Activated naive CD8-positive, alpha-beta T cell treated with anti-CD3 and anti-CD28 coated beads for 36 hours (primary cell): ENCODE measurements at places on chromosomes 2 and 18. TPM values are rescaled to one million over a fixed set of nuclear protein-coding genes. Genes with fewer than 3 reads are reported as not detected.

GRCh38 chr18:59249199-59249774, 24.0 kb downstream of the RAX start:
- peak; percentile 17 for DNase-seq

DNA sequence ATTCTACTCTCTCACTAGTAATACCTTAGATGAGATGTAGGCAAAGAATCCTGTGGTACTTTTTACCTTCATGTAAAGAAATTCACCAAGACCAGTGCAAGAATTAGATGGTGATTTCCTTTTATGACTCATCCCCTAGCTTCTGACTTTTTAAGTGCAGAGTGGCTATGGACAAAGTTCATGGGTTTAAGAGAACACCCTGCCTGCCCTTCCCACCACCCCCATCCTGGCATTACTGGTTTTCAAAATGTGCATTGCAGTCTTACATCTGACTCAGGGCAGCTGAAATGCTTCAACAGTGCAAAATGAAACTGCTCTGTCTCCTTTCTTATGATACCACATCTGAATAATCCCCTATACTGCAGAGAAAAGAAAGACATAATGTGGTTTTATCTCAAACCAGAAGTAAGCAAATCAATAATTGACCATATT, 22.6 kb downstream of the MAIP1 start:
- peak; percentile 39 for DNase-seq

DNA sequence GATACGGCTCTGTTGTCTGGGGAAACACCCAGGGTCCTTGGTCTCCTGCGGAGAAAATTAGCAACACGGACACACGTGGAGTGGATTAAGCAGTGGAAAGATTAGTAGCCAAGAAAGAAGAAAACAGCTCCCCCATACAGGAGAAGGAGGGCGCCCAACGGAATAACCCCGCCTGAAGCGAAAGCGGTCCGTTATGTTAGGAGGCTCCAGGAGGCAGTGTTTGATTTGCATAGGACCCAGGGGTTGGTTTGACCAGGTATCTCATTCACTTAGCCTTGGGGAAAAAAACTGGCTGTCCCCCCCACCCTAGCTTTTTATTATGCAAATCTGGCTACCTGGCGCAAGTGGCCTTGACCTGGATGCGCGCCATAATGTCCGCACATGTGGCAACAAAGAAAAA, 170.1 kb upstream of the KYNU start:
- no peak for DNase-seq

- DNase-seq, result no peak
These were observed 8.5 kb downstream of the HS6ST1 start for GRCh38 chr2:128310094-128310716.

GRCh38 chr2:38394903-38395341, 17.8 kb upstream of the ATL2 start:
- no peak for DNase-seq

DNA sequence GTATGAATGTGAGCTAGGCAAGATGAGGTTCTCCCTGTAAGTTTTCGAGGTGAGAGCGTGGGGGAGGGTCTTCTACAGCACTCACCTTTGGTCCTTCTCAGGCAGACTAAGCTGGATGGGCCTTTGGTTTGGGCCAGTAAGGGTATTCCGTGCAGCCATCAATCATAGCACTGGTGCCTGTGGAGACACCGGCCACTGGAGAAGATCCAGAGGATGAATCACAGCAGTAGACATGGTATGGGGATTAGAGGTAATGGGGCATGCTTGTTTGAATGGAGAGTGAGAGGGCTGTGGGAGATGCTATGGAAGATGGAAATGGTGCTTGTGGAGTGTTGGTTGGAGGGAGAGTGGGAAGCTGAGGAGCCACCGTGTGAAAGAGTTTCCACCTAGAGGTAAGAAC, 16.1 kb downstream of the MAPRE3 start:
- no peak for DNase-seq

DNA sequence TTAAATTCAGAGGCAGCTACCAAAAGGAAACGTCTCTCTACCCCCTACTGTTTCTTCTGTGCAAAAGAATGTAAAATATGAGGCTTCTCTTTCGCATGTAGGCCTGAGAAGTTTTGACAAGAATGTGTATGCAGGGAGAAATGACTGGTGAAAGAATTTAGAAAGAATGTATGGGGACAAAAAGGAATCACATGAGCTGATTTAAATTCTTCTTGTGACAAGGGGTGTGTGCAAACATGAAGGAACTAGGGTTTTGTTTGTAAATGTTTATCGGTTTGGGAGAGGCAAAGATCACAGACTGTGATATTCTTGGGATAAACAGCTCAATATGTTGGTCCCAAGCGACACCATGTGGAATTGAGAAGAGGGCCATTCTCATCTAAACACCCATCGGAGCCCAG, 345.2 kb upstream of the VRK2 start:
- DNase-seq, result no peak

DNA sequence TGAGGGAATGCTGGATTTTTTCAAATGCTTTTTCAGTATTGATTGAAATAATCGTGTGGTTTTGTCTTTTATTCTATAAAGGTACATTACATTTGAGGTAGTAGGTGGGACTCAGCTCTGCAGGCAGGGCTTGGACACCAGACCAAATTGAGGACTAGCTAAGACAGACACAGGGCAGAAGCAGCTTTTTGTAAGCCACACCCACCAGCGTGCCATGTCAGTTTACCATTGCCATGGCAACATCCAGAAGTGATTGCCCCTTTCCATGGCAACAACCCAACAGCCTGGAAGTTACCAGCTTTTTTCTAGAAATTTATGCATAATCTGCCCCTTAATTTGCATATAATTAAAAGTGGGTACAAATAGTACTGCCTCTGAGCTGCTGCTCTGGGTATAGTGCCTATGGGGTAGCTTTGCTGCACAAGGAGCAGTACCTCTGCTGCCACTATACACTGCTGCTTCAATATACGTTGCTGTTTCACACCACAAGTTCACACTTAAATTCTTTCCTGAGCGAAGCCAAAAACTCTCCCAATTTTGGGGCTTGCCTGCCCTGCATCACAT, 23.6 kb upstream of the VWA3B start:
- no peak for DNase-seq

DNA sequence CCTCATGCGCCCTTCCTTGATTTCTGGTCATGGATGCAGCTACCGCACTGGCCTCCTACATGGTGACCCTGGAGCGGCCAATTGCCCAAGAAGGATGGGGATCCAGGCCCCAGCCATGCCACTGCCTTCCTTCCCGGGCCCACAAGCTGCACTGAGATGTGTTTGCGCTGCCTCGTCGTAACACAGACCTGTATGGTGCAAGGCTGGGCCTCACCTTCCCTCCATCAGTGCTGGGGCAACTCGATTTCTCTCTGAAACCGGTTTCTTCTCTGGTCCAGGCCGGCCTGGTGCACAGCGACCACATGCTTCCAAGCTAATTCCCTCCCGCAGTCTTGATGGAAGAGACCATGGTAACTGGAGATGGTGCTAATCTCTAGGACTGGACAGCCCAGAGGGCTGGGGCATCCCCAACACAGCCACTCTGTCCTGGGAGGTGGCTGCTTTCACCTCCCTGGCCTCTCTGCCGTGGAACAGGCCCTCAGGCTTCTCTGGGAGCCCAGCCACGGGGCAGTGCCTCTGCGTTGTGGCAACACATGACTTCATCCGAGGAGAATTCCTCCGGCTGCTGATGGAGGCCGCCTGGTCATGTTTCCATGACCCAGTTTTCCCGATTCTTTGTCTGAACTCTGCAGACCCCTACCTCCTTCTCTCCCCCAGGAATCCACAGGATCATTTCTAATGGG, 184.2 kb downstream of the GLI2 start:
- no peak for DNase-seq

DNA sequence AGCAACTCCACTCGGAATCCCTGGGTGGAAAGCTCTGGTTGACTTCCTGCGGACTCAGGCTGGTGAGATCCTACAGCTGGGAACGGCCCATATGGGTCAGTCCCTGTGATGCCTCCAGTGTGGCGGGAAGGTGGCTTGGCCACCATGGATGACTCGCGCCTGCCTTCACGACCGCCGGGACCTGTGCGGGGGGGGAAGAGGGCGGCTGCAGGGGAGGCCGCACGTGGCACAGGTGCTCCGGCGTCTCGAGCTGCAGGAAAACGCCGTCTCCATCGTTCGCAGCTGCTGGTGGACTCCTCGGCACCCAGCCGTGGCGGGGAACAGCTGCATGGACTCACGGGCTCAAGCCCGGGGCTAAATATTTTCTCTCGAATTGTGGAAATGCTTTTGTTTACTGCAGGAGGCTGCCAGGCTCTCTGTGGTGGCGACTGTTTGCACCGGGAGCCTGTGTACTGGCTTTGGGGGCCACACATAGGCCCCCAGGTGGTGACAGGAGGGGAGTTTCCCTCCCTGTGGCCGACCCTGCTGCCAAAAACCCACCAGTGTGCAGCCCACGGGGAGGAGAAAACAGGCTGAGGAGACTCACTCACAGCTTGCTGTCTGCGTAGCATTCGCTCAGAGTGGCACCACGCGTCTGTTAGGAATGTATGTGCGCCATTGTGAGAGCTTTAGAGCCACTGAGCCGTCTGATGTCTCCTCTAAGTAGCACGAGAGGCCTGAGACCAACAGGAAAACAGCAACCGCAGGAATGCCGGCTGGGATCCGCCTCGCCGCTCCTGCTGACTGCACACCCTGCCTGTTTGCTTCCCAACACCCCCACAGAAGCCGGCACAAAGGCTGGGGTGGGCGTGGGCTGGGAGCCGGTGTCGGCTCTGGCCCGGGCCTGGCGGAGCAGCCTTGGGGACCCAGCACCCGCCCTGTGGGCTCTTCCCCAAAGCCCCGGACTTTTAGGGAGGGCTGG, 89.2 kb downstream of the NFATC1 start:
- DNase-seq, result no peak

DNA sequence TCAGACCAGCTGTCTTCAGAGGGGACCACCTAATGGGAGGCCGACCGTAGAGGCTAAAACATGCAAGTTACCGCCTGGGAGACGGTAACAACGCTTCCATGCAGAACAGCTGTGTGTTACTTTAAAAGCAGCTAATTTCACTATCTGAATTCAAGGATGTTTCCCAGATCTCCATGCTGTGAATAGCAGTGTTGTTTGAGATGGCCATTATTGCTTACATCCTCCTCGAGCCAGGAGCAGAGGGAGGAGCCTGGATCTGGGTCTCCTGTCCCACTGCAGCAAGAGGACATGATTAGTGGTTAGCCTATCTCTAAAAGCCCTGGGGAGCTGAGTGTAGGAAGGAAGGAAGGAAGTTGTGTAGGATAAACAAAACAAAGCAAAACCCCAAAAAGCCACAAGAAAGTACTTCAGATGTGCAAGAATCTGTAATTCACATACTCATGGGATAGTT, 50.9 kb downstream of the ACTR2 start:
- no peak for DNase-seq

DNA sequence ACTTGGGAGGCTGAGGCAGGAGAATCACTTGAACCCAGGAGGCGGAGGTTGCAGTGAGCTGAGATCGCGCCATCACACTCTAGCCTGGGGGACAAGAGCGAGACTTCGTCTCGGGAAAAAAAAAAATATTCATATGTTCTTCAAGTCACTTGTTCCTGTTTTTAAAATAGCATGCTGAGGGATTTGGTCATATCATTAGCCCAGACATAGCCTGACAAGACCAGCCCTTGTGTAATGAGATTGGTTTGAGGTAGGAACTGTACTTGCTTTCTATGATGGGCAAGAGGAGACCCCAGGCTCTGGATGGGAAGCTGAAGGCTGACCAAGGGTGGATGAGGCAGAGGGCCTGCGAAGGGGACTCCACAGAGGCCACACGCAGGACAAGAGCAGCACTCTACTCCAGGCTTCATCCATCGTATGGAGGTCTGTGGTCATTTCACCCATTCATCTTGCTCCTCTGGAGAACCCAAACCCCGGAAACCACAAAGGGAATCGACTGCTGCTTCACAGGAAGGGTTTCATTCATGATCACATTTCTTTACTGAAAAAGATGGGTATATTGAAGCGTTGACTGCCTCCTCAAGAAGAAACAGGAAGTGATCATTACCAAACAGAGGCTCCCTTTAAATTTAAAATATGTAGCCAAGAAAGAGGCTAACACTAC, 87.1 kb upstream of the ZNF397 start:
- no peak for DNase-seq

DNA sequence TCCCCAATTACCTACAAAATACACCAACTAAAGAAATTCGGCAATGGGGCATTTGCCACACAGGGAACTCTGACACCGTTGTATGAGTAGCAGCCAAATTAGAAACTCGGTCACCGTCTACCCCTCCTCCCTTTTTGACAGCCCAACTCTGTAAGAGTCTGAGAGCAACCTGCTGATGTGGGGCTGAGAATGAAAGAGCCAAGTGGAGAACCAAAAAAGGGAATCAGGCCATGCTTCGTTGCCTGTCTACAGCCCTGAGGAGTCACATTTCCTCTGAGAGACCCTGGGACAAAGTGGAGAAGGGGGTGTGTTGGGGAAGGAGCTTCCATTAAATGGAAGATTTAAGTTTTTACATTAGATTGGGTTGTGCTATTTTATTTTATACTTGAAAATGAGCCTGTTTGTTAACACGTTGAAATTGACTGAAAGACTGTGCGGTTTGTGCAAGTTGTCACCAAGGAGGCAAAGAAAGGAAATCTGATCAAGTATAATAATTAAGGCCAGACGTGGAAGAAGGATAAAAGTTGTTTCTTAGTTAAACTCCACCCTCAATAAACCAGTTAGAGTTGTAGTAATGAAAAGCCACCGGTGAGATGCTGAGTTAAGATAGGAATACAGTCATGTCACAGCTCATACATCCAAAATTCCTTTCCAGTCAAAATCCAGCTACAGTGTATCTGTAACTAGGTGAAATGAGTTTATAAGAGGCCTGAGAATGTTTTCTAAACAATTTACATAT, 131.7 kb upstream of the CREB1 start:
- no peak for DNase-seq

DNA sequence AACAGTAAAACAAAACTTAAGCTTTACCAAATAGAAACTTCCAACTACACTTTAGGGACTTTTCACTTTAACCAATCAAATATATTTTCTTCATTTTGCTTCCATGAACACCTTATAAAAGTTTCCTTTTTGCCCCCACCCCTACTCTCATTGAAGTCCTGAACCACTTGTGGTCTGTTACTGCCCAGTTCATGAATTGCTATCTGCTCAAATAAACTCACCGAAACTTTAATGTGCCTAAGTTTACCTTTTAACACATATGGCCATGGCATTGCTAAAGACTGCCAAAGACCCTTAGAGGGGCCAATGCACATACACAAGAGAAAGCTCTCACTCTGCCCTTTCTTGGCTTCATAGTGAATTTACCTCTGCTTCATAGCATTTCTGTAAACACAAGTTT, 195.3 kb downstream of the RND3 start:
- no peak for DNase-seq

The ERFE gene
- 0.27 TPM for total RNA-seq

The IL36A gene
- not detected for total RNA-seq

The ALPP gene
- total RNA-seq, result not detected

The NPPC gene
- 1.1 TPM for total RNA-seq

The ABCG5 gene
- total RNA-seq, result not detected

The RND3 gene
- total RNA-seq, result not detected

The ALK gene
- total RNA-seq, result not detected

The CNDP1 gene
- total RNA-seq, result not detected

The DSC1 gene
- total RNA-seq, result 1.1 TPM

The NETO1 gene
- not detected for total RNA-seq

The NEU2 gene
- total RNA-seq, result not detected
